ENCODE measurements at places on chromosomes 11 and 22. TPM values are rescaled to one million over a fixed set of nuclear protein-coding genes. Genes with fewer than 3 reads are reported as not detected.

GRCh38 chr11:111846063-111846462 is 25.3 kb downstream of the ALG9 start:
- DNase-seq: no peak

- DNase-seq: no peak
Observed at GRCh38 chr22:24053481-24054226, 42.5 kb downstream of the CABIN1 start.

SEC14L6 gene
- total RNA-seq: 0.10 TPM

GLYAT gene
- not detected for total RNA-seq

DNA sequence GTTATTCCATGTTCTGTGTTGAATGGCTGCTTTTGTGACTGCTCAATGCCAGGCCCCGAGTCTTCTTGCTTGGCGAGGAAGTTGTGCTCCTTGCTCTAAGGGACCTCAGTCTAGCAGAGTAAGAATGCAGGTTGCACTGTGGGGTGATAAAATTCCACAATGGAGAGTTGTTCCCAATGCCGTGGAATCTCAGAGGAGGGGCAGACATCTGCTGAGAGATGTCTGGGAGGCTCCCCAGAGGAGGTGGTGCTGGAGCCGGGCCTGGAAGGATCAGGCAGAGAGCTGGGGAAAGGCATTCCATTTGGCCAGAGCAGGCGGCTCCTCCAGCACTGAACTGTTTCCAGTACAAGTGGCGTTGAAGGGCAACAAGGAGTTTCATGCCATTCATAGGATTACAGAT is 55.2 kb downstream of the ST3GAL4 start:
- DNase-seq: no peak

GRCh38 chr22:22099833-22100812 is 117.5 kb upstream of the TOP3B start:
- DNase-seq: no peak

GRCh38 chr22:27260087-27260698 is 541.4 kb downstream of the MN1 start:
- no peak for DNase-seq

UCP3 gene
- total RNA-seq: 1.9 TPM

MIOX gene
- not detected for total RNA-seq

- DNase-seq: no peak
Observed at GRCh38 chr11:75078233-75078632, 18.4 kb downstream of the OR2AT4 start.

MAPK8IP1 gene
- 8.5 TPM for total RNA-seq

- no peak for DNase-seq
Observed at GRCh38 chr11:96334219-96334618, 8.8 kb downstream of the MAML2 start.

DNA sequence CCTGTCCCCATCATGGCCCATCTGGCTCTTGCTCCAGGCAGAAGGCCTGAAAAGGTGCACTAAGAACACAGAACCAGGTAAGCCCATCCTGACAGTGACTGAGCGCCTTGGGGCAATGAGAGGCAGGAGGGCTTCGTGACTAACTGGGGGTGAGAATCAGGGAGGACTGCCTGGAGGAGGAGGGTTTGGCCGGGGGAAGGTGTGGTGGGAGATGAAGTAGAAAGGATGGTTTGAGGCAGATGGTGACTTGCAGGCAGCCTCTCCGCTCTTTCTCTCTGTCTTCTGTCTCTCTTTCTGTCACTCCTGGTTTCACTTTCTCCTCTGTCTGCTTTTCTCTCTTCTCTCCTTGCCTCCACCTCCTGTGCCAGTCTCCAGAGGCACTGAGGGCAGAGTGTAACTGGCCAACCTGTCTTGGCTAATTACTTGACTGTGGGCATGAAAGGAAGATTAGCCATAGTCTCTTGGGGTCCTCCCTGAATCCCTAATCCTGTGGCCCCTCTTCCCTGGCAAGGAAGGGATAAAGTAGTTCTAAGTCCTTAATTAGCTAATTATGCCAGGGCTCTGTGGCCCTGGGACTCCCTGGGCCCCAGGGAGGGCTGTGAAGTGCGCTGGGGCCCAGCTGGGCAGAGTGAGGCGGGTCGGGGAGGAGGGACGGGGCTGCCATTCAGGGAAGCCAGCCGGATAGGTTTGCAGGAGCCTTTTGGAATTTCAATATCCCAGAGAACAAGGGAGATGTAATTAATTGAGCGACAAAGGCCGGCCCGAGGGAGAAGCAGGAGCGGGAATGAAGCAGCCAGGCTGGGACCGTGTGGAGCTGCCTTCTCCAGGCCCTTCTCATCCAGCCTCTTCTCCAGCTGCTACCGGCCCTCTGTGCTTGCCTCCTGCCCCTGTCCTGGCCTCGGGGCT is 61.1 kb downstream of the CACNA1I start:
- DNase-seq: no peak
